ENCODE measurements at places on chromosomes 4 and X. TPM values are rescaled to one million over a fixed set of nuclear protein-coding genes. Genes with fewer than 3 reads are reported as not detected.

Gene ATP8A1
- total RNA-seq = 6.5 TPM

GRCh38 chr4:141016117-141016798 lies 117.0 kb downstream of the RNF150 start:
- no peak for DNase-seq

DNA sequence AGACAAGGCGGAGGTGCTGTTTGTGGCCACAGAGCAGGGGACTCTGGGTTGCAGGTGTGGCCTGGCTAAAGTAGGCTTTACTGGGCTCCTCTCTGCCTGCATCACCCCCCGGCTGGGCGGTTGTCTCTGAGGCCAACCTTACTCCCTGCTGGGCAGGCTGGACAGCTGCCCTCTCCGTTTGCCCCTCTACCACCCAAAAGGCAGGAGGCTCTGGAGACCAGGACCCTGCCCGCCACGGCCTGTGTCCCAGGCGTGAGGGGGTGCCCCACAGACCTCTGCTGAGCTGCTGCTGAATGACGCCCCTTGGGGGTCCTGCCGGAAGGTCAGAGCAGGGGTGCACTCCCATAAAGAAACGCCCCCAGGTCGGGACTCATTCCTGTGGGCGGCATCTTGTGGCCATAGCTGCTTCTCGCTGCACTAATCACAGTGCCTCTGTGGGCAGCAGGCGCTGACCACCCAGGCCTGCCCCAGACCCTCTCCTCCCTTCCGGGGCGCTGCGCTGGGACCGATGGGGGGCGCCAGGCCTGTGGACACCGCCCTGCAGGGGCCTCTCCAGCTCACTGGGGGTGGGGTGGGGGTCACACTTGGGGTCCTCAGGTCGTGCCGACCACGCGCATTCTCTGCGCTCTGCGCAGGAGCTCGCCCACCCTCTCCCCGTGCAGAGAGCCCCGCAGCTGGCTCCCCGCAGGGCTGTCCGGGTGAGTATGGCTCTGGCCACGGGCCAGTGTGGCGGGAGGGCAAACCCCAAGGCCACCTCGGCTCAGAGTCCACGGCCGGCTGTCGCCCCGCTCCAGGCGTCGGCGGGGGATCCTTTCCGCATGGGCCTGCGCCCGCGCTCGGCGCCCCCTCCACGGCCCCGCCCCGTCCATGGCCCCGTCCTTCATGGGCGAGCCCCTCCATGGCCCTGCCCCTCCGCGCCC lies 920 bp downstream of the HTT-AS start:
- no peak for DNase-seq

Gene MAGEA8
- not detected for total RNA-seq

Gene MAGEA12
- not detected for total RNA-seq
